ENCODE measurements at places on chromosomes 7 and 10. TPM values are rescaled to one million over a fixed set of nuclear protein-coding genes. Genes with fewer than 3 reads are reported as not detected.

OR2A25 gene
- not detected for total RNA-seq

ANKMY2 gene
- total RNA-seq, result 24.3 TPM

SPDYE1 gene
- total RNA-seq, result not detected

PNLIP gene
- total RNA-seq, result not detected

CLCN1 gene
- total RNA-seq, result not detected

PVRIG gene
- total RNA-seq, result not detected

VSTM4 gene
- under 0.01 TPM for total RNA-seq

GRID2IP gene
- total RNA-seq, result not detected

VIPR2 gene
- total RNA-seq, result not detected

PDZD8 gene
- total RNA-seq, result 63.0 TPM

MMP21 gene
- total RNA-seq, result not detected

CCDC7 gene
- total RNA-seq, result 4.2 TPM

FIGNL1 gene
- total RNA-seq, result 15.6 TPM

RADIL gene
- total RNA-seq, result 0.17 TPM

TRPV5 gene
- not detected for total RNA-seq

RPEL1 gene
- total RNA-seq, result 0.17 TPM

NUDT13 gene
- total RNA-seq, result 1.7 TPM

FXYD4 gene
- not detected for total RNA-seq

Measured in mammary epithelial cell (primary cell).